Sciatic nerve (tissue), 2 donors: ENCODE measurements at places on chromosomes 11 and 22.
A peak's percentile ranks its signal among the peaks of the same experiment; 100 is the strongest.

- no peak for DNase-seq
Observed at GRCh38 chr11:122320671-122321070, 204.7 kb upstream of the BLID start.

- no peak for DNase-seq
Observed at GRCh38 chr22:19134176-19134831, 3.2 kb downstream of the TSSK2 start.

GRCh38 chr11:45388472-45388871, 102.3 kb upstream of the SYT13 start:
- DNase-seq: peak; percentile 2

GRCh38 chr22:47401976-47402770, 639.7 kb downstream of the TBC1D22A start:
- DNase-seq: no peak

DNA sequence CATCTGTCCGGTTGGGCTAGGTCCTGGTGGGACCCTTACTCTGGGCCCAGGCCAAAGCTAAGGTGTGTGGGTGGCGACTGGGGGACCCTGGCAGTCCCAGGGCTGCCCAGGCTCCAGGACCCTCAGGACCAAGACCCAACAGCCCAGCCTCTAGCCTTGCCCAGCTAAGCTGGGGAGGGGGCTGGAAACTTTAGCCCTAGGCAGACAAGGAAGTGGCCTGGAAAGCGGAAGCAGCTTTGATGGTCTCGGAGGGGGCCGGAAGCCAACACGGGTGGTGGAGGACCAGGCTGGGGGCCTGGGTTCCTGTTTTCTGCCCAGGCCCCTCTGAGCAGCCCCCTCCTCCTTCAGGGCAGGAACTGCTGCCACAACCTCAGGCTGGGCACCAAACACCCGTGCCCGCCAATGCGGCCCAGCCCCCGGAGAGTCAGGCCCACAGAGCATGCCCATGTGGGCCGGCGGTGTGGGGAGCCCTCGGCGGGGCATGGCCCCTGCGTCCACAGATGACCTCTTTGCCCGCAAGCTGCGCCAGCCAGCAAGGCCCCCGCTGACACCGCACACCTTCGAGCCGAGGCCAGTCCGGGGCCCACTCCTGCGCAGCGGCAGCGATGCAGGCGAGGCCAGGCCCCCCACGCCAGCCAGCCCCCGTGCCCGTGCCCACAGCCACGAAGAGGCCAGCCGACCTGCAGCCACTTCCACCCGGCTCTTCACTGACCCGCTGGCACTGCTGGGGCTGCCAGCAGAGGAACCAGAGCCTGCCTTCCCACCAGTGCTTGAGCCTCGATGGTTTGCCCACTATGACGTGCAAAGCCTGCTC, 2.8 kb downstream of the SIPA1 start:
- no peak for DNase-seq

DNA sequence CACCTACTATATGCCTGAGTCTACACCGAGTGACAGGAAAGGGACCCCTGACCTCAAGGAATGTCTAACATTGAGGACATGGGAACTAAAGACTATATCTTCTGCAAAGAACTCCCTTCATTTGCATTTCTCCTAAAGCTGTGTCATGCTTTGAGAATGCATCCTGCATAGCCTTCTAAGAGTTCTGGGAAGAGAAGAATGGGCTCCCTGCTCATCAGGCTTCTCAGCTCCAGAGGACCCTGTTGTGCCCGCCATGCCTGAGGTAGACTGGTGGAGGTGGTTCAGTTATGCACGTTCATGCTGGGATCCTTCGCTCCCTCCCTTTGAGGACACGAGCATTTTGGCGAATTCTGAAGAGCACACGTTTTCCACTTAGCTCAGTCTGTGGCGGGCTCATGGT, 63.3 kb downstream of the GRIK4 start:
- no peak for DNase-seq

DNA sequence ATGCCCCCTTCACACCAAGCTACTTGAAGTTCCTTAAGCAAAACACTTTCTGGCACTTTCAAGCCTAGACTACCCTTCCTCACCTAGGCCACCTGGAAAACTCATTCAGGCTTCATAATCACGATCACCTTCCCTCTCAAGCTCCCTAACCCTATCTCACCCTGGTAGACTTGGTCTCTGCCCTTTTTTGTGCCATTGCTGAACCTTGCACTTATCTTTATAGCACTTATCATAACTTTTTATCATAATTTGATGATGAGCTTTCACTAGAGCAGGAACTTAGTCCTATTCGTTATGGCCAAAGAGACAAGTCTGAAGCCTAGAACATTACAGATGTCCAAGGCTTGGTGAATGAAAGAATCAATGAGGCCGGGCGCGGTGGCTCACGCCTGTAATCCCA, 5.5 kb downstream of the SLC35F2 start:
- no peak for DNase-seq

GRCh38 chr11:846496-847098, 3.9 kb downstream of the TSPAN4 start:
- no peak for DNase-seq

DNA sequence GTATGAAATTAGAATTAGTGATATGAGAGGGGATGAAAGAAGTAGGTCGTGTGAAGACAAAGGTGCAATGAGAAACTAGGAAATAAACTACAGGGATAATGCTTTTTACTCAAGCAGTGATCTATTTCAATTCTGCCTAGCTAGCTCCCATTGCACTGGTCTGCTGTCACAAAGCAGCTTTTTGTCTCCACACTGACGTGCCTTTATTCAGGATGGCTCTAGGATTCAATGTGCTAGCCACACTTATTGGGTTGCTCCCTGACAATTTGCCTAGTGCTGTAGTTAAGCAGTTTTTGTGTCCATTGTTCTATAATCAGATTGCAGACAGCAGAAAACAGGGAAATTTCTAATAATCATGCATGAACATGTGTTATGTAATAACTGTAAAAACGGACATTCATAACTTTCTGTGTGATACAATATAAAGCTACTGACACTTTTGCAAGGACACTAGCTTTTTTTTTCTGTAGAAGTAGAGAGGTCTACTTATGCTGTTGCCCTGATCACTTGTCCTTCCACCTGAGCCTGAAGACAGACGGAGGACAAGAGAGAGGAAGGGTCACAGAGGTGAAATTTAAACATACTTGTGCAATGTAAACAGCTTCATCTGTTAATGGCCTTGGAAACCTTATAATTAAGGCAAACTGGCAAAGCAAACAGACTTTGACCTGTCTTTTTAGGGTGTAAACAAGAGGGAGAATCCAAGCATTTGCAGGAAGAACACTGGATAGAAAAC, 269.6 kb downstream of the LRRC4C start:
- no peak for DNase-seq

GRCh38 chr22:44609400-44609988, 92.5 kb upstream of the PRR5 start:
- no peak for DNase-seq

DNA sequence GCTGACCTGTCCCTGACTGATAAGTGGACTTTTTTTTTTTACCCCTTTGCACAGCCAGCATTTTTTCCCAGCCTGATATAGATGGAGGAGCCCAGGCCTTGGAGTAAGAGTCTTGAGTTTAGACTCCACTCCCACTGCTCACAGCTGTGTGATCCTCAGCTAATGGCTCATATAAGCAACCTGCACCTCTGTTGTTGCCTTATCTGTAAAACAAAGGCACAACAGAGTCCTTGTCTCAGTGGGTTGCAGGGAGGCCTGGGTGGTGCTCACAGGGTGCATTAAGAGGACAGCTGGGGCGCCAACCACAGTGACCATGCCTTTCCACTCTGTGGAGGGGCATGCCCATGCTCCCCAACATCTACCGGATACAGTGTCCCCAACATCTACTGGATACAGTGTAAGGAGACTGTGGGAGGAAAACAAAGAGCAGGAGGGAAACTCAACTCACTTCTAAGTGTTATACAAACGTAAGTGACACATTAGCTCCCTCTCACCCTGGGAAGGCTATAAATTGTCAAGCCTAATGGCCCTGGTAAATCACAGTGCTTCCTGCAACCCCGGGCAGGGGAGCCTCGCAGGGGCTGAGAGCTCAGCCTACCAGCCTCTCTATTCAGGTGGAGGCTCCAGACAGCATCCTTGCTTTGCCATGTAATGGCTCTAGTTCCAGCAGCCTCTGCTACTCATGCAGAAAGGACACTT, 109.5 kb downstream of the TENM4 start:
- no peak for DNase-seq

DNA sequence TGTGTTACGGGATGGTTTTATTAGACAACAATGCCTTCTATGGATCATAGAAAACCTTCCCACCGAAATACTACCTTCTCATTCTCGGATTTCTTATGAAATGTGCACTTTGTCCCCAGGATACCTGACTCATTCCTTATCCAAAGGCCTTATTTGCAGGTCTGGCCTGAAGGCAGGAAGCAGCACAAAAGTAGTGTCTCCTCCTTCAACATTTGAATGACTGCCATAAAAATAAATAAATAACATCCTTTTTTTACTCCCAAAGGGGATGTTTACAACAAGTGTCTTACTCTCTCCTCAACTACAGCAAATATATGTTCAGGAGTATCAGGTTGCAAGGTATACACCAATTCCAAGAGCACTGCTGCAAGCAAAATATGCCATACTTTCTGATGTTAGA, 41.6 kb upstream of the PAK1 start:
- DNase-seq: no peak

DNA sequence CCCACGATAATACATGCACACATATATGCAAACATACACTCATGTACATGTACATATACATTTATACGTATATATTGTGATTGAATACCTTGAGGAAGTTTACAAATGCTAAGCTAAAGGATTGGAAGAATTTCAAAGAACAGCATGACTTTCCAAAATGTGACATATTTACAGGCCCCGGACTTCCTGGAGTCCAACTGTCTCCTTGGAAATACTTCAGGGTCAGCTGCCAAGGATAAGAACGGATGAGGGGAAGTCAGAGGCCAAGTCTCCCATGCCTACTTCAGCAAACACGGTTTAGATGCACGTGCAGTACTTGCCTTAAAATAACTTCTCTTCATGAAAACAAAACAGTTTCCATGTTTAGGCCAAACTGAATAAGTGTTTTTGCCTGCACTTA, 213.6 kb downstream of the DYNC2H1 start:
- no peak for DNase-seq

GRCh38 chr22:28607795-28608194, 71.8 kb downstream of the TTC28 start:
- no peak for DNase-seq

DNA sequence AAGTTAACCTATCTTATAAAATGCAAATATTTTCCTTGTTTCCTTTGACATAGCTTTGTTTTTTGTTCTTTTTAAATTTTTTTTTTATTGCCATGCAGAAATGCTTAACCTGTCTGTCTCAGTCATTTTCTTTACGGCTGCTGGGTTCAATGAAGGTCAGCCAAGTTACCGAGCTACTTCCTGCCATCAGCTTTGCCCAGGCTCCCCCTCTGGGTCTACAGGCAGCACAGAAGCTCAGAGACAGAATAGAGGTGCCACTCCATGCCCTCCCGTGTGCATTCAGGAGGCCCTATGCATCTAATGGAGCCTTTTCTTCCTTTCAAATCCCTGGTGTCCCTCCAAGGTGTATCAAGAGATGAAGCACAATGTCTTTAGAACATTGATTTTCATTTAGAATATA, 411.0 kb upstream of the NARS2 start:
- DNase-seq: no peak

DNA sequence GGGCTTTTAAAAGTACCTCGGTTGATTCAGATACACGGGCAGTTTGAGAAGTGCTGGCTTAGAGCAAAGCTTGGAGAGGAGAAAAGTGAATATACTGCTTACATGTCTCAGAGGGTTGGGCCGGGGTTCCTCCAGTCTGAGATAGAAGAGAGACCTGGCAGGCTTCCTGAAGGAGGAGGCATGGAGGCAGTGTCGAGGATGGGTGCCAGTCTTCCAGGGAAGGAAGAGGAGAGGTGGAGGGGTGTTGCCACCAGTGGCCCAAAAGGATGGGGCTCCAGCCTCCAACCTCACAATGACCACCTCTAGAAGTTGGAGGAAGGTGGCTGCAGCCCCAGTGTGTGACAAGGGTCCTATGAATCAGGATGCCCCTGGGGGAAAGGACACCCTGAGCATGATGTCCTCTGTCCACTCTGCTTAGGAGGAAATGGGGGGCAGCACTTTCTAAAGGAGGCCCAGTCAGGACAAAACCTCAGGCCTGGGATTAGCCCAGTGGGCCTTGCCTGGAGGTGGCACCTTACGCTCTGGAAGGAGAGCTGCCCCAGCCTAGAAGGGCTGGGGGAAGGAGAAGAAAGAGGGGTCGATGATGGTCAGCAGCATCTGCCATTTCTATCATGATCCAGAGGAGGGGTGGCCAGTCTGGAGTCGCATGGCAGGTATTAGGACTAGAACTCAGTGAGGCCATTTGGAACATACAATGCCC, 65.2 kb downstream of the CD82 start:
- peak; percentile 28 for DNase-seq

- peak; percentile 85 for DNase-seq
Observed at GRCh38 chr11:123195188-123196059, at the start of gene CLMP. CLMP (minus strand) TSS chr11:123195248; CDS start chr11:123194940, 308 bp downstream.

GRCh38 chr11:41134971-41135370, 324.5 kb downstream of the LRRC4C start:
- DNase-seq: no peak

- DNase-seq: no peak
Observed at GRCh38 chr11:97751405-97751804, 1269.3 kb upstream of the CNTN5 start.

GRCh38 chr11:1297011-1297575, 12.3 kb downstream of the TOLLIP start:
- peak; percentile 48 for DNase-seq
